Activated effector memory CD4-positive, alpha-beta T cell treated with Interleukin-2 at 50 U/mL for 16 hours (primary cell): ENCODE measurements at places on chromosomes 7 and 10.

DNA sequence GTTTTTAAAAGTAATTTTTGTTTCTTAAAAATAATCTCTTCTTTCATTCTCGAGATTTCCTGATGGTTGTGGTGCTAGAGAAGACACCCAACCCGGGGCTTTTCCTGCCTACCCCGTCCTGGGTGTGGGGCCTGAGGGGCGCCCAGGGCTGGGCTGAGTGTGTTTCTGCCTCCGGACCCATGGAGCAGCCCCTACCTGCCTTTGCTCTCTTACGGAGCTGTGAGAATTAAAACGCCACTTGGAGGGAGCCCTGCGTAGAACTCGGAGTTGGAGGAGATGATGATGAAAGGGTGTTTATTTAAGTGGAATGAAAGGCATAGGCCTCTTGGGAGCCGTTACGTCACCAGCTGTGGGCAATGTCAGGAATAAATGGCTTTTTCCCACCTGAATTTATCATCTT, 261.8 kb upstream of the SHH start:
- no peak for DNase-seq

- no peak for DNase-seq
Measured at GRCh38 chr10:78910476-78910875, 158.3 kb upstream of the ZMIZ1 start.

- DNase-seq = no peak
Measured at GRCh38 chr7:55104712-55105433, 86.1 kb downstream of the EGFR start.

DNA sequence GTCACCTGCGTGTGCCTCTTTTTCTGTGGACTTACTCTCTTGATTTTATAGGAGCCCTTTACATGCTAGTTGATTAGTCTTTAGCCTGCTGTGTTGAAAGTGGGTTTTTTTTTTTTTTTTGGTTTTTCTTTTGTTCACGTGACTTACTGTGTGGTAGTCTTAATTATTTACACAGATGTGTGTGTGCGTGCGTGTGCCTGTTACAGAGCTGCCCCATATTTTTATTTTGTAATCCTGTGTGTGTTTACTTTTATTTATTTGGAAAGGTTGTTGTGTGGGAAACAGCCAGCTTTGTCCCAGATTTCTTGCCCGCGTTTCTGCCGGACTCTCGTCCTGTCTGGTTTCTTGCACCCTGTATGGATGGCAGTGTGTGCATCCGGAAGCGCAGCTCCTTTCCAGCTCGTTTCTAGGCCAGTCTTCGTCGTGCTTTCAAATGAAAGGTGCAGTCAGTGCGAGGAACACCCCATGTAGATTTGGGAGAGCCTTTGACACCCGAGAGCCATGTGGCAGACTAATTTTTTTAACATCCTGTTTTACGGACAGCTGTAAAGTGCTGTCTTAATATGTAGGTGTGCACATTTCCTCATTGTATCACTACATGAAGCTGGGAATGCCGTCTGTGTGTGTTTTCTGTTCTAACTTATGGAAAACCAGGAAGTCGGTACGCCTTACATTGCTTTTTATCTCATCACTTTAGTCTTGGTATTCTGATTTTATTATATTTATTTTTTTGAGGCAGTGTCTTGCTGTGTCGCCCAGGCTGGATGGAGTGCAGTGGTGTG, 55.6 kb downstream of the DNAJB6 start:
- DNase-seq = no peak

GRCh38 chr10:47306387-47307210, 6.6 kb downstream of the GDF10 start:
- DNase-seq = no peak

DNA sequence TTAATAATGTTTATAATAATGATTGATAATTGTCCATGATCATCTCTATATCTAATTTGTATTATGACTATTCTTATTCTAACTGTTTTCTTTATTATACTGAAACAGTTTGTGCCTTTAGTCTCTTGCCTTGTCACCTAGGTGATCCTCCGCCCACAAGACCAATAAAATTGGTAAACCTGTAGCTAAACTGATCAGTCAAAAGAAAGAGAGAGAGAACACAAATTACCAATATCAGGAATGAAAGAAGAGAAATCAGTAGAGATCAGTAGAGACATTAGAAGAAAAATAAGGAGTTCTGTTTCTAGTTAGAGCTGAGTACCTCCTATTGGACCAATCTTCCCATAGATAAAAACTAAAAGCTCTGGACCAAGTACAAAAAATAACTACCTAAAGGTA, 6.1 kb upstream of the COA1 start:
- DNase-seq = no peak

DNA sequence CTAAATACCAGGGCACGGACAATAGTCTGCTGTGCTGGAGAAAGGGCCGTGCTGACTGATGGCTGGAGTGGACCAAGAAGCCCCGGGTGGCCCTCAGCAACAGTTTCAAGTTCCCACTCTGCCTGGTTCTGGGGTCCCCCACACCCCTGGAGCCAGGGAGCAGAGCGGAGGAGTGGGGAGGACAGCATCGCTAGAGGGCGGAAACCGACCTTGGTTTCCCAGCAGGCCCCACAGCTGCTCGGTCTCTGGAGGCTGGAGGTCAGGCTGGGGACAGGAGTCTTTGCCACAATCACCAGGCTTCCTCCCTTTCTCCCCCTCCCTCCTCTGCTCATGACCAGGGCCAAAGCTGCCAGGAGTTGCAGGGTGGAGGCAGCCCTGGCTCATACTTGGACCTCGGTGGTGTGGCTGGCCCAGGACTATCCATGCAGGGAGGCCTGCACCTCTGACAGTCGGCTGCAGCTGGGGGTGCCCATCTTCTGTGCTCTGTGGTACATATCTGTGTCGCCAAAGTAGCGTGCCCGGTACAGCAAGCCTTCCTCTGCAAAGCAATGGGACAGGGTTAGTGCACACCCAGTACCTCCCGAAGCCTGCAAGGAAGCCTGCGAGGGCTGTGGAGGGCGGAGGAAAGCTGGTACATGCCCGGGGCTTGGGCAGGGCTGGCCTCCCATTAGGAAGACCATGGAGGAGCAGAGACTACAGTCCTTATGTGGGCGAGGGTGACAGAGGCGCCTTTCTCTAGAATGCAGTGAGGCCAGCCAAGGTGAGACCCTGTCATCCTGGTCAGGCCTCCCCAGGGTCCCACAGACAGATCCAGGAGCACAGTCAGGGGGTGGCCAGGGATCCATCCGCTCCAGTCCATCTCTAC, 19.1 kb downstream of the DNAJB12 start:
- DNase-seq = peak; percentile 42

GRCh38 chr7:1321411-1322239, 89.0 kb downstream of the UNCX start:
- DNase-seq = no peak

DNA sequence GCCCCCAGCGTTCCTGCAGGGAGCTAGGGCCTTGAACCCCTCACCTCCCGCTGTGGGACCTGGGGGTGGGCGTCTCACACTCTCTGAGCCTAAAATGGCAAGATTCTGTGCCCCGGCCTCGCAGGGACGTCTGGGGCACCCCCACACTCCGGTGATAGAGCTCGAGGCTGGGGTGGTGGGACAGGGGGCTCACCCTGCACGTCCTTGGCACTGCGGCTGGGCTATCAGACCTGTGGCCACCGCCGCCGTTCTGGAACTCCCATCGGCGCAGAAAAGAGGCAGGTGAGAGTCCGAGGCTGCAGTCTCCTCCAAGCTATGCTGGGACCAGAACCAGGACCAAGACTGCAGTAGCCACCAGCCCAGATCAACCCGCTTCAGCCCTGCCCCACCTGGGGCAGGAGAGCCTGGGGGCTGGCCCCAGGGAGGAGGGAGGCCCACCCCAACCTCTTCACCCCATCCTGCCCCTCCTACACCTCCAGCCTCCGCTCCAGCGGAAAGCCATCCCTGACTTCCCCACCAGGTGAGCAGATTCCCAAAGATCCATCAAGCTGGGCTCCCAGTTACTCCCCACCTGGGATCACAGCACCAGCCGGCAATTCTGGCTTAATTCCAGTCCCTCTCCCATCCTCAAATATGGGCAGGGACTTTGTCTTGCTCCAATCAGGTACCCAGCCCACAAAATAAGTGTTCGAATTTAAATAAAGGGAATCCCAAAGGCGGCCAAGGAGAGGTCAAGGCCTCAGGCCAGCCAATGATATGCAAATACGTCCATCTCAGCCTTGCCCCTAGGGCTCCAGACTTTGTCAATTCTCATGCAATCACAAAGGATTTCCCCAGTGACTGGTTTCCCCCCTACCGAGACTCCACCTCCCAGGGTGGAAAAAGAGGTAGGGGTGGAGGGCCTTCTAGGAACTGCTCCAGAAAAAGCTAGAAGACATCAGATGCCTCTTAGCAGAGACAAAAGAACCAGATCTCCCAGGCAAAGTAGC, 16.4 kb downstream of the TNRC18 start:
- no peak for DNase-seq

- no peak for DNase-seq
Measured at GRCh38 chr7:123649964-123650363, 5.7 kb upstream of the LMOD2 start.

DNA sequence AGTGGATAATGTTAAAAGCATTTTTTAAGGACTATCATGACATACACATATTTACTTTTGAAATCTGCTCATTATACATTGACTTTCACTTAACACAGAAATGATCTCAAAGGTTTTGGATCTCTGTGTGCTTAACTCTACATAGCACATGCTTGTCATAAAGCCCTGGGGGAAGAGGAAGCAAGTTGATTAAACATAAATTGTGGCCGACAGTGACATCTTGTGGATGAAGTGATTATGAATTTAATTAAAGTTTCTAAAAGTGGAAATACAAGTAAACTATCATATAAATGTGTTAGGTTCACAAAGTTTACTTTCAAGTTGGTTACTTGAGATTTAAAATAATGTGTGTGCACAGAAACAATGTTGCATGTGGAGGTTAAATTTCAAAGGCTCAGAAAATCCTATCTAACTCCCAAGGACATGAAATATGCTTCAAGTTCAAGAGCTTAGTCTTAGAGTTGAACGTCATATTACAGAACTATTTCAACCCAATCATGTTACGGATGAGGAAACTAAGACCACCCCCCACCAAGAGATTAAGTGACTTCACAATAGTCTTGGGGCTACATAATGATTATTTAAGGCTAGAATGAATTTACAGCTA, 1247.8 kb downstream of the GATA3 start:
- DNase-seq = no peak

DNA sequence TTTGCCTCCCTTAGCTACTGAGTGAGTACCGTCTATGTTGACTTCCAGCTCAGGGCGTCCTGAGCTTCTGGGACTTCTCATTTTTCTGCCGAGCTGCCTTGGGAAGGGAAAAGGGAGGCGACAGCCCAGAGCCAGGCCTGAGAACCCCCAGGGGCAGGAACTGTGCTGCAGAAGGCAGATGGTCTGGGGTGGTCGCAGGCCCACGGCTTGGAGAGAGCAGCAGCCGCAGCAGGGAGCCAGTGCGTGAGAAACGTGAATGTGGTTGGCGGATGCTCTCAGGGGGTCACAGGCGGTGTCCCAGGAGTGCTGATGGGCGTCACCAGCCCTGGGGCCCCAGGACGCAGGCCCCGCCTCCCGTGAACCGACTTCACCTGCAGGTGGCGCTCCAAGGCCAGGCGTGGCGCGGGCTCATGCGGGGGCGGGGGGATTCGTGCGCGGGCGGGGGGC, 9.2 kb upstream of the PWWP2B start:
- DNase-seq = peak; percentile 61

DNA sequence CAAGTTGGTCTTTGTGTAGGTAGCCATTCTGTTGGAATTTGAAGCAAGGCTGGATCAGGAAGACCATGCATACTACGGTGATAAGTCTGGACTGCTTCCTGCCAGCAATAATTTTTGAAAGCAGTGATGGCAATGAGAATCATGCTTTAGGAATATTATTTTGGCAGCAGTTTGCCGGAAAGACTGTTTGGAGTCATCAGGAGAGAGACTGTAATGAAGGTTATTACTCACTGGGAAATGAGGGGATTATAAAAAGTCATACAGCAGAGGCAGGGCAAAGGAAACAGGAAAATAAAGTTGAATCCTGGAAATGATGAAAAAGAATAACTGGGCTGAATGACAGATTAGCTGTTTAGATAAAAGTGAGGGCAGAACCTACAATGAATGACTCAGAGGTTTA, 1136.8 kb upstream of the AUTS2 start:
- DNase-seq = no peak

DNA sequence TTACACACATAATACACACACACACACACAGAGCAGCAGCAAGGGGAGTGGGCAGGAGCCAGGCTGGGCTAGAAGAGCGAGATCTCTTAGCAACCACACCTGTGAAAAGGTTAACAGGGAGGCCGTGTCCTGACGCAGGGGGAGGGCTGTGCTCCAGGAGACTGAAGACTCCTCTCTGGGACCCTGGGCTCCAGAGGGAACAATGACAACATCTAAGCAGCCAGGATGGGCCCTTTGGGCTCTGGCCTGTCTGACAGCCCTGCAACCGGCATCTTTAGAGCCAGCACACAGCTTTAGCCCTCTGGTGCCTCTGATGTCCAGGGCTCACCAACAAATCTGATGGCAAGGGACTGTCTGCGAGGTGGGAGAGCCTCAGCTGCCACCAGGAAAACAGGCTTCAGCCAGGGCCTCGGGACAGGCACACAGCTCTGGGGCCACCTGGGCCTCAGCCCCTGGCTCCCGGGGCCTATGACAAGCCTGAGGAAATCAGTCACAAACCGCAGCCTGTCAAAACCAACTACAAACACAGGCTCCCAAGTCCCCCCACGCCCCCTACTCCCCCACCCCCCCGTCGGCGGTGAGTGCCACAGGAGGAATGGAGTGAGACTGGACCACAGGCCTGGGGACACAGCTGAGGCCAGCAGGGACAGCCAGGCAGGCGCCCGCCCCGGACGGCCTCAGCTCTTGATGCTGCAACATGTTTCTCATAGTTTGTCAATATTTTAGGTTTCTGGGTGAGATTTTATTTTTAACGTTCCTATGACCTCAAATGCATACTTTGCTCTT, 102.8 kb downstream of the TNS3 start:
- DNase-seq = no peak

DNA sequence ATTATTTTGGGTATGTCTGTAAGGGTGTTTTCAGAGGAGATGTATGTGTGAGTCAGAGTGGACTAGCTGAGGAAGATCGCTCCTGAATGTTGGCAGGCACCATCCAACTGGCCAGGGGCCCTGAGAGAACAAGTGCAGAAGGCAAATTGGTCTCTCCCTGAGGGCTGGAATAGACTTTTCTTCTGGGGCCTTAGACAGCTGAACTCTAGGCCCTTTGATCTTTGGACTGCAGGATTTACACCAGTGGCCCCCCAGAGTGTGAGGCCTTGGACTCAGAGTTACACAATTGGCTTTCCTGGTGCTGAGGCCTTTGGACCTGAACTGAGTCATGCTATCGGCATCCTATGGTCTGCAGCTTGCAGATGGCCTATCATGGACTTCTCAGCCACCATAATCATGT, 217.2 kb downstream of the REEP3 start:
- no peak for DNase-seq

GRCh38 chr10:10032991-10033390, 984.7 kb upstream of the CELF2 start:
- no peak for DNase-seq

DNA sequence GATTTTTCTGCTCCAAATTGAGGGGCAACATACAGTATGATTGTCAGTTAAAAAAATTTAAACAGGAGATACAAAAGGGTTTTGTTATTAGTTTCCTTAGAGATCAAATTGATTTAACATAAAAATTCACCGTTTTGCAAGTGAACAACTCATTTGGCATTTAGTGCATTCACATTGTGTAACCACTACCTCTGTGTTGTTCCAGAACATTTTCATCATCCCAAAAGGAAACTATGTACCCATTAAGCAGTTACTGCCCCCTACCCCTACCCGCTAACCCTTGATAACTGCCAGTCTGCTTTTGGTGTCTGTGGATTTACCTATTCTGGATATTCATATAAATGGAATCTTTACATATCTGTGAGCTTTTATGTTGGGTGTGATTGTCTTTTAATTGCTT, 3.1 kb downstream of the ZRANB1 start:
- DNase-seq = no peak
